Immature natural killer cell (primary cell): ENCODE measurements at places on chromosomes 12 and 14. TPM values are rescaled to one million over a fixed set of nuclear protein-coding genes. Genes with fewer than 3 reads are reported as not detected.

Gene TMEM119
- polyA plus RNA-seq: not detected

Gene TAS2R42
- polyA plus RNA-seq: not detected

Gene PAH
- not detected for polyA plus RNA-seq

Gene LRRC43
- polyA plus RNA-seq: 0.52 TPM

Gene DAO
- not detected for polyA plus RNA-seq

DNA sequence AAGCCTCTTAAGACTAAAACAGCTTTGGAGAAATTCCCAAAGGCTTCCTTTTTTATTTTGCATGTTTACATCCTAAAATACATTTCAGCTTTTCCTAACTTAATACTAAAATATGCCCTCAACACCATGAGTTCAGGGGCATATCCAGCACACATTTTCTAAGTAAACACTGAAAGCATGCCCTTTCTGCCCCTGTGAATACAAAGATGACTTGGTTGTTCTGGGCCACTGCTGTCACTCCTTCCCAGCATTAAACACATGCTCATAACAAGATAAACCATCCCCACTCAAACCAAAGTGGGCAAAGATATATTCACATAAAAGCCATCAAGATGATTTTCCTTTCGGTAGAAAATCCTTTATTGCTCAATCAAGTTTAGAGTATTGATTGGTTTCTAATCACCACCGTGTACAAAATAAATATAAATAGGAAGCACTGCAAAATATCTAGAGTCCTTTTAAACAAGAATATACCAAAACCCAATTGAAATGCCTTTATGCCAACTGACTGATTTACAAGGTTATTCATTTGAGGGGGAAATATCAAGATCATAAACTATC lies 1.9 kb downstream of the CCNB1IP1 start:
- no peaks in the 10 kb centered on the region for H3K27me3 ChIP-seq
- DNase-seq: no peak
- peaks cover 18% of the 10 kb centered on the region for H3K4me1 ChIP-seq

GRCh38 chr14:61750708-61751474 lies 11.3 kb upstream of the SNAPC1 start:
- H3K4me1 ChIP-seq: peaks cover 5% of the 10 kb centered on the region
- H3K27ac ChIP-seq: peak overlapping the region; percentile 62
- H3K4me3 ChIP-seq: peak overlapping the region; percentile 88
- H3K27me3 ChIP-seq: no peaks in the 10 kb centered on the region
- DNase-seq: peak; percentile 68

GRCh38 chr12:130872179-130873096 lies 572 bp downstream of the RAN start:
- peaks cover 24% of the 10 kb centered on the region for H3K4me1 ChIP-seq
- H3K36me3 ChIP-seq: peaks cover 41% of the 10 kb centered on the region
- peak overlapping the region; percentile 91 for H3K4me3 ChIP-seq
- peak overlapping the region; percentile 53 for H3K27ac ChIP-seq
- DNase-seq: peak; percentile 58

DNA sequence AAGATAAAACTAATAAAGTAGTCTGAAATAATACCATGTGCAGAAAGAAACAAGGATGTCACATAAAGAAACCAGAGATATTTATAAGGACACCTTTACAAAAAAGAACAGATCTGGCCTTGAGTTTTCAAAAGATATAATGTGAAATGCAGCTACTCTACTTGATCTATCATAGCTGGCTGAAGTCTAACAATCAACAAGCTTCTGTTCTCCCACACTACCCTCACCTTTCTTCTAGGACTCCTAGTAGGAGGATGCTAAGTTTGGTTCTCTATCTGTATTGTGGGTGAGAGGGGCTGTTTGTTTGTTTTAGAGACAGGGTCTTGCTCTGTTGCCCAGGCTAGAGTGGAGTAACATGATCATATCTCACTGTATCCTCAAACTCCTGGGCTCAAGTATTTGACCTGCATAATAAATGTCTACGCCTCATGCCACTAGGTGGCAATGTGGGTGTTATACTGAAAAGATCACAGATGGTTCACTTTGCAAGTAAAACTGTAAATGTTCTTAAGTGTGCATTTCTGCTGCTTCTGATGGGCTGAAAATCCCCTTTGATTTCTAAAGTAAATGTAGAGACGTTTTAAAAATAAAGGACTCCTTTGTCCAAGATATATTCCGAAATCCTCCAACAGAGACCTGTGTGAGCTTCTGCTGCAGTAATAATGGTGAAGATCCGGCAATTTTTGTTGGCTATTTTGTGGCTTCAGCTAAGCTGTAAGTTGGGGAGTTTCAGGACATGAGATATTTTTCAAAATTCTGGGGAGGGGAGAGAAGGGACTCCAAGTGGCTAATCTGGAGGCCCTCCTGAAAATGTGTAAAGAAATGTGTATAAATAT lies 269.3 kb downstream of the DAD1 start:
- peak; percentile 50 for DNase-seq
- no peaks in the 10 kb centered on the region for H3K4me1 ChIP-seq
- no peak overlapping the region for H3K4me3 ChIP-seq
- no peak overlapping the region for H3K27ac ChIP-seq

- H3K27me3 ChIP-seq: no peaks in the 10 kb centered on the region
- H3K27ac ChIP-seq: no peak overlapping the region
- DNase-seq: no peak
- H3K4me1 ChIP-seq: no peaks in the 10 kb centered on the region
Measured at GRCh38 chr14:75077794-75078193, 8.4 kb downstream of the ZC2HC1C start.
